Natural killer cell treated with Interleukin-12 subunit alpha and Interleukin-12 subunit beta and Interleukin-15 and Interleukin-18, amount 100 ng/mL, for 72 hours (primary cell): ENCODE measurements at places on chromosomes 2 and 18. TPM values are rescaled to one million over a fixed set of nuclear protein-coding genes. Genes with fewer than 3 reads are reported as not detected.

DNA sequence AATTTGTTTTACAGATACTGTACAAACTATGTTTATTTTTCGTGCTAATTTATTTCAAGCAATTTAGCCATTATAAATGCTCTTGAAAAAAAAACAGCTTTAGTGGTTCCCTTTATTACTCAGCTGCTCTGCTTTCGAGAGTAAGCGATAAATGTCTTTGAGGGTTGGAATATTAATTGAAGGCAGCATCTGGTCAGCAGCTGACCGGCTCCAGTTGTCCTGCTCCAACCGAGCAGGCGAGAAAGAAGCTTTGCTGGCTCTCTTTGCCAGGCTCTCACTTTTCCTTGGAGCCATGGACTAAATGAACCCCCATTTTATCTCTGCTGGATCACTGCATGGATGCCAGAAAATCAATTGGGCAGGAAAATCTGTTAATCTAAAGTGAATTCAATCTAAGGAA is 147.4 kb downstream of the LNPK start:
- DNase-seq, result no peak
- no peaks in the 10 kb centered on the region for H3K36me3 ChIP-seq
- no peak overlapping the region for H3K4me3 ChIP-seq
- peaks cover 2% of the 10 kb centered on the region for H3K27me3 ChIP-seq
- no peaks in the 10 kb centered on the region for H3K4me1 ChIP-seq
- H3K27ac ChIP-seq, result no peak overlapping the region

DNA sequence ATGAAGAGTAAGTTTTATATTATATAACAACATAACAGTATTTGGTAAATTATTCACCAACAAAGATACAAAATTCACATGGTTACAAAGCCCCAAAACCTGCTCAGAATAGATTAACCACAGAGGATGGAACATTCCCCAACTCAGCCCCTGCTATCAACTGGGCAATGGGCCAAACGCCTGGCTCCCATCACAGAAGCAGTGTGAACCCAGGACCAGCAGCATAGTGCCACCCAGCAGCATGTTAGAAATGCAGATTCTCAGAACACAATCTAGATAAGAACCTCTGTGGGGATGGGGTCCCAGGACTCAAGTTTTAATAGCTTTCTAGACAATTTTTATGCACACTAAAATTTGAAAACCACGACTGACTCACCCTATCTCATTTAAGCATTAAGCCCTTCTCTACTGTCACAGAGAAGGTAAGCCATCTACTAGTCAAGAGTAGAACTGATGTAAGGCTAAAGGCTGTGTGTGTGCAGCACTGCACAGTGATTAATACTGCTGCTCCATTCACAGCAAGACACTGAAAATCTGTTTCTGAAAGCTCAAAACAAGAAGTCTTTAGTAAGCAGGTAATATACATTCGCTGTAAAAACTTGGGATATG is 15.2 kb downstream of the AFG3L2 start:
- H3K36me3 ChIP-seq, result peaks cover 20% of the 10 kb centered on the region
- H3K4me3 ChIP-seq, result no peak overlapping the region
- H3K4me1 ChIP-seq, result no peaks in the 10 kb centered on the region

- H3K27ac ChIP-seq, result no peak overlapping the region
- DNase-seq, result no peak
- no peaks in the 10 kb centered on the region for H3K4me1 ChIP-seq
- H3K4me3 ChIP-seq, result no peak overlapping the region
- peaks cover 28% of the 10 kb centered on the region for H3K27me3 ChIP-seq
These were observed 81.5 kb upstream of the TEX51 start for GRCh38 chr2:126817172-126817571.

DNA sequence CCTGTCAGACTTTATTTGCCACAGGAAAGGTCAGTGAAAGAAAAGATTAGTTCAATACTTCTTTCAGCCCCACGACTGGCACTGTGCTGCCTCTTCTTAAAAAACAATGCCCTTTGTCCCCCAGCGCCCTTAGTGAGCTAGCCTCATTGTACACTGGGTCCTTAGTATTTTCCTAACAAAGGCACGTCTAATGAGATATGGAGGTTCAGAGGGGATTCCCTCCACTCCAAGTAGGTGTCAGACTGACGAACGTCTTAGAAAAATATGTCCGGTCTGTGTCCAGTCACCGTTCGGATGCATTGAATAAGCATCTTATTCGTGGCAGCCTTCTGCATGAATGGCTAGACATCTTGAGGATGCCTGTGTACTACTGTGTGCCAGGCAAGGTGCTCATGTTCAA is 1.1 kb downstream of the FECH start:
- peak overlapping the region; percentile 90 for H3K4me3 ChIP-seq
- H3K36me3 ChIP-seq, result no peaks in the 10 kb centered on the region
- no peak for DNase-seq
- peaks cover 38% of the 10 kb centered on the region for H3K4me1 ChIP-seq
- H3K27ac ChIP-seq, result peak overlapping the region; percentile 77

DNA sequence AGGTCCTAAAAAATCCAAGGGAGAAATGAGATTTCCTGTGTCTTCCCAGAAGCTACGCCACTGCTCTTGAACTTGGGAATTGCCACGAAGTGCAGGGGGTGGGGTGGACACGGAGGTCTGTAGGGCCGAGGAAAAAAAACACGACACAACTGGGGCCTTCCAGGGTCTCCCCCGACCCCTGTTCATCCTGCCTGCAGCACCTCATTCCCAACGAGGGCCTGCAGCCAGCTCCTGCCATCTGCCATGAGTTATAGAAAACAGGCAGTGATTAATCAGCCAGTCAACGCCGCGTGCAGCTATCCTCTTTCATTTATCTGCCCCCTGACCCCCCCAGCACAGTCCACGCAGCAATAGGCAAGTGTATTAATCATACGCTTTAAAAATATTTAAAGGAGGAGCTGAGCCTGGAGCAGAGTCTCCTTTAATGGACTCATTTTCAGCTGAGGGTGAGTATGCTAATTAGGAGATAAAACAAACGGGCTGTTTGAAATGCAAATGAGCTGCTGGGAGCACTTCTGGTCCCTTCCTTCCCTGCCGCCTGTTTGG is 209.9 kb downstream of the TFCP2L1 start:
- H3K27me3 ChIP-seq, result no peaks in the 10 kb centered on the region
- peaks cover 2% of the 10 kb centered on the region for H3K4me1 ChIP-seq
- no peak for DNase-seq
- H3K4me3 ChIP-seq, result no peak overlapping the region
- no peaks in the 10 kb centered on the region for H3K36me3 ChIP-seq

DNA sequence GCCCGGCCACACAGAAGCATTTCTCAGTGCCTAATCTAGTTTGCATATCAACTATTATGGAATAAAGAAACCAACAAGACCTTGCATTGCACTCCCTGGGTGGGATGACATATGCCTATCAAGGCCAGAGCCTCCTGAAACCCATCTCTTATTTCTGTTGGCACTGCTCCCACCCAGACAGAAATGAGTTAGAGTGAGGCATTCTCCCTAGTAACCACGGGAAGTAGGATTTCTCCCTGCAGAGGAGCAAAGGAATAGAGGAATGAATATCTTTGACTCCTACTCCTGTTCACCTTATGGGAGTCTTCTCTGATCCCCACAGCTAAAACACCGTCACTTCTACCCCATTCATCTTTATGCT is 24.2 kb upstream of the SCYGR1 start:
- no peak for DNase-seq
- H3K27ac ChIP-seq, result peak overlapping the region; percentile 18
- no peaks in the 10 kb centered on the region for H3K36me3 ChIP-seq
- H3K4me3 ChIP-seq, result no peak overlapping the region
- H3K4me1 ChIP-seq, result peaks cover 12% of the 10 kb centered on the region
- peaks cover 22% of the 10 kb centered on the region for H3K27me3 ChIP-seq

GRCh38 chr2:150567771-150568301 is 80.4 kb upstream of the RND3 start:
- no peak overlapping the region for H3K4me3 ChIP-seq
- H3K27ac ChIP-seq, result no peak overlapping the region
- DNase-seq, result no peak
- no peaks in the 10 kb centered on the region for H3K4me1 ChIP-seq
- no peaks in the 10 kb centered on the region for H3K27me3 ChIP-seq

DNA sequence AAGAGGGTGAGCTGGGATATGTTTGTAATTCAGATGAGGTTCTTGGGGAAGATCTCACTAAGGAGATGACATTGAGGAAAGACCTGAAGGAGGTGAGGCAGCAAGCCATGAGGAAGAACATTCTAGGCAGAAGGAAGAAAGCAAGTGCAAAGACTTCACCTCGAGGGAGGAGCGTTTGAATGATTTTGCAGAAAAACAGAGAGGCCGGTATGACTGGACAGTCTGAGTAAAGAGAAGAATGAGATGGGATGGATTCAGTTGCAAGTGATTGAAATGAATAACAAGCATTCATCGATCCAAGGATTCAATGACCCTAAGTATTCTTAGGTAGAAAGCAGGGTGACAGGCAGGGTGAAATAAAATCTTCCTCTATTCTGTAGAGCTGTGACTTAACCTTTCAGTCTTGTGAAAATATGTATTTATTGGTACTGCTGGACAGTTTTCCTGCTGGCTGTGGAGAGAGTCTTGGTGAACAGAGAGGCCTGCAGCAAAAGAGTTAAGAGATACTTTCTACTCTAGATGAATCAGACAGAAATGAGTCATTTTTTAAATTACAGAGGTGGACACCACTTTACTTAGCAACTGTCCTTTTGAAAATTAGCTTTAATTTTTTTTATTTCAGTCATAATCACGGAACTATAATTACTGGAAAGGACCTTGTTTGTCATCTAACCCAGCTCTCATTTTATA is 278.4 kb downstream of the LRRTM1 start:
- H3K27ac ChIP-seq, result no peak overlapping the region
- no peaks in the 10 kb centered on the region for H3K27me3 ChIP-seq
- H3K4me1 ChIP-seq, result no peaks in the 10 kb centered on the region
- no peak for DNase-seq
- peaks cover 4% of the 10 kb centered on the region for H3K36me3 ChIP-seq

DNA sequence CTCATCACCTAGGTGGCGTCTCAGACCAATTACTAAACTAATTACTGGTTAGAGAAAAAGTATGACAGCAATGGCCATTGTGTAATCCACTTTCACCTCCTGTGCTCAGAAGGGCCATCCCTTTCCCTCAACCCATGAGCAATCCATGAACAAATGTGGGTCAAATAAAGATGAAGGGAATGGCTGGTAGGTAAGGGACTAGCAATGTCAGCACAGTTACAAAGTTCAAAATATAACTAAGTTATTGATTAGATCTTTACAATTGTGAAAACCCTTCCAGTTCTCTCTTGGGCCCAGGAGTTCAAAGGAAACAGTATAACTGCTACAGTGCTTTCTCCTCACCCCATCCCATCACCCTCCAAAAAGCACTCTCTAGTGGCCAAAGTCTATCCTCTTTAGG is 98.3 kb downstream of the DTNA start:
- H3K4me3 ChIP-seq, result no peak overlapping the region
- DNase-seq, result no peak
- H3K27ac ChIP-seq, result no peak overlapping the region
- peaks cover 3% of the 10 kb centered on the region for H3K27me3 ChIP-seq
- no peaks in the 10 kb centered on the region for H3K36me3 ChIP-seq

- peaks cover 58% of the 10 kb centered on the region for H3K4me1 ChIP-seq
- H3K36me3 ChIP-seq, result peaks cover 21% of the 10 kb centered on the region
- no peaks in the 10 kb centered on the region for H3K27me3 ChIP-seq
- H3K27ac ChIP-seq, result peak overlapping the region; percentile 84
- DNase-seq, result no peak
These were observed 37.2 kb downstream of the ANKRD12 start for GRCh38 chr18:9173770-9174233.

- no peak overlapping the region for H3K4me3 ChIP-seq
- H3K27ac ChIP-seq, result no peak overlapping the region
- H3K4me1 ChIP-seq, result no peaks in the 10 kb centered on the region
- H3K27me3 ChIP-seq, result no peaks in the 10 kb centered on the region
- DNase-seq, result no peak
These were observed 11.4 kb upstream of the LRATD1 start for GRCh38 chr2:14621114-14621513.

DNA sequence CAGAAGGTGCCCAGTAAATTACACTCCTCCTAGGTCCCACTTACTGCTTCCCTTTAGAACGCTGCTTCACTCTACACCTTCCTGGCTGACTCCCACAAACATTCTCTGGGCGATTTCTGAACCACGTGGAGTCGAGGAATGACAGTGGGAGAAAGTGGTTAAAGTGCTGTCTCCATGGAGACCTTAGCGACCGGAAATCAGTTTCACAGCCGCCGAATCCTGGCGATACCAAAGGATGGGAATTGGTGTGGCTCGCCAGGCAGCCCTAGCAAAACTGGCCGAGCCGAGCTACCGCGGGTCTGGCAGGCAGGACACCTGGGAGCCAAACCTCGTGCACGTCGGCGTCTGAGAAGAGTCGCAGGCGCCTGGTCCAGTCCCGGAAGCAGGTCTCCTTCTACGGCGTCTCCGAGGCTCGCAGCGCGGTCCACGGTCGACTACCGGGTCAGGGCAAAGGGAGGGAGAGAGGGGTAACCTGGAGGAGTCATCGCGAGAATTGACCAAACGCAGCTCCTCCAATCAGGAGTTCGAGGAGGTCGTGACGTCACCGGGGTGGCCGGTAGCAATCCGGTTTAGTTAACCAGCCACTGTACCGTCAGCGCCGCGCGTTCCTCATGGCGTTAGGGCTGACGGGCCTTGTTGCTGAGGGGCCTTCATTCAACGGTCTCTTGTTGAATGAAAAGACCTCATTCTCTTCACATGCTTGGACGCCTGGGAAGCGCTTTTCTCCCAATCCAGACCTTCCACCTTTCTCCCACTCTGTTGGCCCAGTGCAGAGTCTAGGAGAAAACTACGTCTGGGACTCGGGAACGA is at the start of gene THADA:
THADA (minus strand) TSS at position 436 of the 810 bp plus-strand sequence. CDS start 3,646 bp downstream, outside the sequence.
- DNase-seq, result peak; percentile 98
- peaks cover 14% of the 10 kb centered on the region for H3K27me3 ChIP-seq
- H3K4me3 ChIP-seq, result peak within 1 kb of the TSS; percentile 96
- peaks cover 18% of the 10 kb centered on the region for H3K4me1 ChIP-seq

GRCh38 chr2:219475697-219476651 is 22.7 kb upstream of the GMPPA start:
- H3K36me3 ChIP-seq, result no peaks in the 10 kb centered on the region
- no peak overlapping the region for H3K27ac ChIP-seq
- H3K4me3 ChIP-seq, result no peak overlapping the region
- H3K4me1 ChIP-seq, result no peaks in the 10 kb centered on the region
- peaks cover 10% of the 10 kb centered on the region for H3K27me3 ChIP-seq
- peak; percentile 75 for DNase-seq

CHAC2 gene
- 10.6 TPM for total RNA-seq

CFAP65 gene
- not detected for total RNA-seq

TCF7L1 gene
- total RNA-seq, result 0.14 TPM

FOXD4L1 gene
- 0.31 TPM for total RNA-seq
